Activated CD4-positive, alpha-beta memory T cell treated with anti-CD3 and anti-CD28 coated beads, Interleukin-2, amount 10 ng/mL, durations not matched to agents 7 days and 5 days (primary cell): ENCODE measurements at places on chromosomes 1 and 21. TPM values are rescaled to one million over a fixed set of nuclear protein-coding genes. Genes with fewer than 3 reads are reported as not detected.
A peak's percentile ranks its signal among the peaks of the same experiment; 100 is the strongest.

Gene SUSD4
- total RNA-seq = 0.28 TPM

DNA sequence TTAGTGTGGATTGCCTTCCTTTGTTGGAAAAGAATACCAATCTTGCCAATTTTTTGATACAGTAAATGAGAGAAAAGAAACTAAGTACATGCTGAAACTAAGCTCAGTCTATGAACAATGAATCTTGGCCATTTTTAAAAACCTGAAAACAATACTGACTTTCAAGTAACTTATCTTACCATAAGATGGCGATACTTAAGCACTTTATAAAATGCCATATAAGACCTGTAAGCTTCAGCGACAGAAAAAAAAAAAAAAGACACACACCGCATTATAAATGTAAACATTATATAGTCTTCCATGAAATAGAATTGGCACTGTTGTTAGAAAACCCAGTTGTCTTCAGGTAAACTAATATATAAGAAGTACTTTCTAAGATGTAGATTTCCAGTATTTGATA, 3.0 kb downstream of the OLFM3 start:
- DNase-seq = no peak

Gene OR2L5
- total RNA-seq = not detected

GRCh38 chr1:89440911-89441310, 77.1 kb downstream of the GBP6 start:
- no peak for DNase-seq

DNA sequence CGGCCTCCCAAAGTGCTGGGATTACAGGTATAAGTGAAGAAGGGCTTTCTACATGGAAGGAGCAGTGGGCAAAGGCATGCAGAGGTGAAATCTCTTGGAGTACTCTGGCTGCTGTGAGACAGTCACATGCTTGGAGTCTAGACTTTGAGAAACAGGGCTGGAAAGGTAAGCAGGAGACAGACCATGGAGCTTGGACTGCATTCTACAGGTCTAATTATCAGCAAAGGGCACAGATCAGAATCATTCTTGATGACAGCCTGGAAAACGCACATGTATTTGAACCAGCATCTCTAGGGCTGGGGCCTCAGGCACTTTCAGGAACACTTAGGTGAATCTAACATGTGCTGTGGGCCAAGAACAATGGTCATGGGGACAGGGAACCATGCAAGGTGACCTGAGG, 7.3 kb upstream of the PRELP start:
- DNase-seq = no peak

Gene FCRL2
- total RNA-seq = not detected

Gene GUCA2B
- total RNA-seq = not detected

Gene CLCA1
- not detected for total RNA-seq

DNA sequence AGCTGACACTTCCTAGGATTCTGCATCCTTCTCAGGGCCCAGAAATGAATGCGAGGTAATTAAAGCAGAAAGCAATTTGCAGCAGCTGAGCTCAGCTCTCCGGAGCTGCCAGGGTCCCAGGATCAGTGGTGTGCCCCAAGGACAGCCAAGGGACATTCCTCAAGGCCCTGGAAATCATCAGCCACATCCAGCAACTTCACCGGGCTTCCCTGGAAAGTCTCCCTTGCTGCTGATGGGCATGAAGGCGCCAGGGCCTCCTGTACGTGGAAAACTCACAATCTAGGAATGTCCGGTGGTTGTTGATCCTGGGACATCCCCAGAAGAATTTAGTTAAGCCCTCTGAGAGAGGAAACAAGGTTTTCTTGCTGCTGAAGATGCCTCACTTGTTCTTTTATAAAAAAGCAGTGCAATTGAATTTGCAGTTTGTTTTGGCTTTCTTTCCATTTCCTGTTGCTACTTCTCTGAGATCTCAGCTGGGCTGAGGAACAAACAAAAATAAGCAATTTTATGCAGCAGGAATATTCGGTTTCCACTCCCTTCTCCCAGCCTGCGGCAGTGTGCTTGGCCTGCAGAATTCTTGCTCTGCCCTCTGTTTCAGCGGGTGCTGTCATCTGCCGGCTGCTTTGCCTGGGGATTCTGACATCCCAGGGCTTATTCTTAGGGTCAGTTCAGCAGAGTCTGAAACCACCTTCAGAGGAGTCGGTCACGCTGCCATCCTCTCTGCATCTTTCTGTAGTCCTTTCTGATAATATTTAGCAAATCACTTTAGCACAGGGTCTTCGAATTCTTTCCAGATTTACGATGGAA, 85.9 kb downstream of the TCP10L start:
- DNase-seq = no peak

DNA sequence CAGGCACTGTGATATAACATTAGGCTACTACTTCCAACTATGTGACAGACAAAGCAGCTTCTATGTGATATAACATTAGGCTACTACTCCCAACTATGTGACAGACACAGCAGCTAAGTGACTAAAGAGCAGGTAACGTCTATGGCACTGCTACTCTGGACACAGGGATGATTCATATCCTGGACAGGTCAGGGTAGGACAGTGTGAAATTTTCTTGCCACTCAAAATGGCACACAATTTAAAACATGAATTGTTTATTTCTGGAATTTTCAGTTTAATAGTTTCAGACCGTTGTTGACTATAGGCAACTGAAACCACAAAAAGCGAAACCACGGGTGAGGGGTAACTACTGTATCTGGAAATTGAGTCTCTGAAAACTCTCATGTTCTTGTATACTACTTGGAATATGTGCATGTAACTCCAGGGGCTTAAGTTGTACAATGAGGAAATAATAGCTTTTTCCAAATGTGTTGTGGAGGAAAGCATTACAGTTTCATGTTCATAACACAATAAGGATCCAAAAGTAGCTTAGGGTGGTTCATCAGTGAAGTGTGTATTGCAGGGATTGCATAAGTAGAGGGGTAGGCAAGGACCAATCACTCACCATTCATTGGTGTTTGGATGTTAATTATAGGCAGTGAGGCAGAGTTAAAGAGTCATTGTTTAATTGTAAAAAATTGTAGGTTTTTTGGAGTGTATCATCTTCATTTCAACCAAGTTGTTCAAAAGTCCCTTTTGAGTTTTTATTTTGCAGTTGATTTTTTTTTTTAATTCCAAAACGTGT, 5.3 kb downstream of the DTL start:
- DNase-seq = no peak

Gene ELAPOR1
- 4.1 TPM for total RNA-seq

DNA sequence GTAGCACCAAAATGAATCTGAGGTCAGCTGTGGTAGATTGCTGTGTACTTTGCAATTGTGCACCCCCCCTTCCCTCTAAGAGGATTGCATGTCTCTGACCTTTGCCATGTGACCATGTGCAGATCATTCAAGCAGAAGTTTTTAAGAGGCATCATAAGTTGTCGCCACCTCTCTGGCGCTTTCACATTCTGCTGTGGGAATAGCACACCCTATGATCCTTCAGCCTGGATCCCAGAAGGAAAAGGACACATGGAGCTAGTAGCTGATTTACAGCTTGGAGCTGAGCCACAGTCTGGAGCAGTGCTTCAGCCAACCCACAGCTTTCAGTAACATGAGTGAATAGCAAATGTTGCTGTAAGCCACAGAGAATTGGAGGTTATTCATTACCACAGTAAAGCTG, 158.5 kb downstream of the TSEN15 start:
- DNase-seq = no peak

DNA sequence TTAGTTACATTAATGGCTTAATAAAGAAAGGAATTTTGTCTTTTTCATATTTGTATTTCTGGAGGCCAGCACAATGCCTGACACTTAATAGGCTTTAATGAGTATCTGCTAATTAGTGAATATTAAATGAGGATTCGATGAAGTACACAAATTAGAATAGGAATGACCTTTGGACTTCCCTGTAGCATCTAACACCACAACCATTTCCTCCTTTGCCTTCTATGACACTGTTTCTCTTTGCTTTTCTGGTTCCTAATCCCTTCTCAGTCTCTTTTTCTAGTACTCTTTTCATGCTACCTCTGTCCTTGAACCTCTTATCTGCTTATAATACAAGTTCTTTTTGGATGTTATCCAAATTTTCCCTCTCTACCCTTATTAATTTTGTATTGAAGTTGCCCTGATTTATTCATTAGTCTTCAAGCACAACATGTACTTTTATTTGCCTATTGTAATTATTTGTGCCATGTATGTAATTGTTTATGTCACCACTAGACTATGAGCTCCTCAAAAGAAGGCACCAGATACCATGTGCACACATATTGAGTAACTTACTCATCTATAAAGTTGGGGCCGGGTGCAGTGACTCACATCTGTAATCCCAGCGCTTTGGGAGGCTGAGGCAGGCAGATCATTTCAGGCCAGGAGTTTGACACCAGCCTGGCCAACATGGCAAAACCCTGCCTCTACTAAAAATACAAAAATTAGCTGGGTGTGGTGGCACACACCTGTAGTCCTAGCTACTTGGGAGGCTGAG, 23.8 kb downstream of the RPS27 start:
- no peak for DNase-seq

Gene LEMD1
- total RNA-seq = 1.1 TPM

DNA sequence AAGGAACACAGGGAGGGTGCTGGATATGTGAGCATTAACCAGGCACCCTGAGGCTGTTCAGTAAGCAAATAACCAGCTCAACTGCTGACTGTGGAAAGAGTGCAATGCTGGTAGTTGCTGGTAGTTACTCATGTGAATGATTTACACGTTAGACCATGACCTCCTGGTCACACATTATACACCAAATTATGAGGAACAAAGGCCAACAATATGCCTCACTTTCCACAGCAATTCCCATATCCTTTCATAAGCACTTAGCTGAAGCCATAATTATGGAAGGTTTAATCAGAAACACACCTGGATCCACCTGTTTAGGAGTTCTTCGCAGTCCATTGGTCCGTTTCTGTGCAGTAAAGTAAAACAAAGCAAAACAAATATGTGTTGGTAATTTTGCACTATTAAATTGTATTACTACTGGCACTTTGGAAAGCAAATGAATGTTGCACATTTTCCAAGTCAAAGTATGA, 281.8 kb downstream of the VAV3 start:
- DNase-seq = no peak

GRCh38 chr1:155195201-155196102, 12.2 kb downstream of the THBS3 start:
- no peak for DNase-seq

Gene HPCA
- total RNA-seq = 0.38 TPM

- no peak for DNase-seq
Measured at GRCh38 chr1:37875833-37876232, 16.4 kb upstream of the MTF1 start.

Gene MANEAL
- 1.7 TPM for total RNA-seq

DNA sequence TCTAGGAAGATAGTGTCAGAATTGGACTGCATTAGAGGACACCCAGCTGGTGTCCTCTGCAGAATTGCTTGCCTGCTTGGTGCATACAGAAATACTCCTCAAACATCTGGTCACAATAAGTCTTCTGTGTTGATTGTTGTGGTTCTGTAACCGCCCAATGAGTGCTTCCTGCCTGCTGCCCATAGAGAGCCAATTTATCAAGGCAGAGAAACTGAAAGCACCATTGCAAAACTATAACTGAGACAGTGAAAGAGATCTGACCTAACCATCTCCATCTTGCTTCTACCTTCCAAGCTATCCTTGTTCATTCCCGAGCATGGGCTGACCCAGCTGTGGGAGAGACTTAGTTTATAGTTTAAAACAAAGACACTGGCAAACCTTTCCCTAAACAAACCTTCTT, 462.4 kb upstream of the RGS18 start:
- DNase-seq = no peak

Gene SOX13
- 7.8 TPM for total RNA-seq

Gene RHOU
- total RNA-seq = 4.5 TPM

- DNase-seq = no peak
Measured at GRCh38 chr1:61337441-61337951, 255.1 kb downstream of the NFIA start.

- DNase-seq = no peak
Measured at GRCh38 chr1:209845408-209845725, 17.6 kb downstream of the UTP25 start.

Gene CFAP74
- not detected for total RNA-seq

DNA sequence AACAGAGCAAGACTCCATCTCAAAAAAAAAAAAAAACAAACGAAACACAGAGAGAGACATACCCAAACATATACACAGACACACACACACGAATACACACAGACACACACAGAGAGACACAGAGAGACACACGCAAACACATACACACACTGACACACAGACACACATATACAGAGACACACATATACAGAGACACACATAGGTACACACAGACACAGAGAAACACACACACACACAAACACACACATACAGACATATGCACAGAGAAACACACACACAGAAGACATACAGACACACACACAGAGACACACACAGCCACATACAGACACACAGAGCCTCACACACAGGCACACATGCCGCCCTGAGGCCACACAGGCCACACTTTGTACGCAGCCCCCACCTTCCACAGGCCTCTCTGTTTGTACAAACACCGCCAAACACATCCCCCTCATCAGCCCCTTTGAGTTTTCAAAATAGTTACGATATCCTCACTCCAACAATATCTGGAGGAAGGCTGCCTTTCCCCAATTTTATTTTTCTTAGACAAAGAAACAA, 57.5 kb upstream of the ABCG1 start:
- peak; percentile 9 for DNase-seq

Gene TXLNA
- total RNA-seq = 79.8 TPM

- no peak for DNase-seq
Measured at GRCh38 chr1:162466797-162467196, 30.8 kb upstream of the UHMK1 start.

GRCh38 chr21:45228171-45228641, 59.5 kb downstream of the POFUT2 start:
- peak; percentile 90 for DNase-seq

Gene ATP1A2
- not detected for total RNA-seq

DNA sequence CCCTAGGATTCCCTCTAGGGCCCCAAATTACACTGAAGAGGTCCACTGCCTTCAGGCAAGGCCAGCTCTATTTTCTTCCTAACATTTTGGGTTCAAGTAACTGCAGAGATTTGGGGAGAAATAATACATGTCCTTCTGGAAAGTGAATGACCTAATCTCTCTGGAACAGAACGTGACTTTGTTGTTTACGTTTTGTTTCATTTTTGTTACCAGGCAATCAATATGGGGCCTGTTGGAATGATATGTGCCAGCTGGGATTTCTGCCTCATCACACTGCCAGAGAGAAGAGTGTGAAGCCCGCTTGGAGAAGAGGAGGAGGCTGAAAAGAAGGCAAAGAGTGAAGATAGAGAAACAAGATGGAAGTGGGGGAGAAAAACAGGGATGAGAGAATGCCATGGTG, 116.7 kb downstream of the FASLG start:
- no peak for DNase-seq

- DNase-seq = no peak
Measured at GRCh38 chr1:55623311-55623710, 408.1 kb upstream of the USP24 start.

- DNase-seq = no peak
Measured at GRCh38 chr21:44850208-44850800, 23.2 kb downstream of the PTTG1IP start.

Gene CFHR4
- total RNA-seq = not detected
